Naive thymus-derived CD8-positive, alpha-beta T cell (primary cell): ENCODE measurements at places on chromosomes 7 and 10. TPM values are rescaled to one million over a fixed set of nuclear protein-coding genes. Genes with fewer than 3 reads are reported as not detected.

Gene CTAGE4
- total RNA-seq: 1.9 TPM

Gene CD36
- 4.0 TPM for total RNA-seq

Gene SOSTDC1
- total RNA-seq: not detected

Gene TMEM130
- total RNA-seq: not detected

Gene PNLIPRP2
- not detected for total RNA-seq

Gene NRG3
- not detected for total RNA-seq
